Activated CD4-positive, CD25-positive, alpha-beta regulatory T cell treated with anti-CD3 and anti-CD28 coated beads, Interleukin-2, amount 50 U/mL, for 72 hours (primary cell): ENCODE measurements at places on chromosomes 12 and 14.
A peak's percentile ranks its signal among the peaks of the same experiment; 100 is the strongest.

GRCh38 chr14:40362856-40363255, 930.6 kb upstream of the FBXO33 start:
- no peak for DNase-seq

- no peak for DNase-seq
Observed at GRCh38 chr12:107457362-107457935, 228.2 kb upstream of the PWP1 start.

- DNase-seq: no peak
Observed at GRCh38 chr12:102618197-102618877, 138.0 kb upstream of the IGF1 start.

GRCh38 chr12:15688202-15688736, 100.9 kb downstream of the EPS8 start:
- no peak for DNase-seq

DNA sequence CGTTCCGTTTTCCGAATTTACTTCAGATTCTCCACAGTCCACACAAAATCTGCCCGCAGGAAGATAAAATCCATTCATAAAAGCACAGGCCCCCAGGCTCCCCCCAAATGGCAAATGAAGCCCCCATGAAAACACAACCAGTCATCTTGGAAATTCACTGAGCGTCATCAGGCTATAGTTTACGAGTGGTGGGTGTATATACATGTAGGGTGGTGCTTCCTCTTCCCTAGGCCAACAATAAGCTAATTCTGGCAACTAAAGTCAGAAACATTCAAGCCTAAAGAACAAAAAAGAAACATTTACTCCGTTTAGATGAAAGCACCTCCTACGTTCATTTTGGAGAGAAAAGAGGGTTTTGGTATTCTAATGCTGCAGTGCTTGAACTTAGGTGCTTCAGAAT, 5.8 kb downstream of the GPR68 start:
- no peak for DNase-seq

- no peak for DNase-seq
Observed at GRCh38 chr14:80055667-80056496, 155.4 kb downstream of the DIO2 start.

- DNase-seq: no peak
Observed at GRCh38 chr12:56271031-56271430, 4.3 kb downstream of the COQ10A start.

DNA sequence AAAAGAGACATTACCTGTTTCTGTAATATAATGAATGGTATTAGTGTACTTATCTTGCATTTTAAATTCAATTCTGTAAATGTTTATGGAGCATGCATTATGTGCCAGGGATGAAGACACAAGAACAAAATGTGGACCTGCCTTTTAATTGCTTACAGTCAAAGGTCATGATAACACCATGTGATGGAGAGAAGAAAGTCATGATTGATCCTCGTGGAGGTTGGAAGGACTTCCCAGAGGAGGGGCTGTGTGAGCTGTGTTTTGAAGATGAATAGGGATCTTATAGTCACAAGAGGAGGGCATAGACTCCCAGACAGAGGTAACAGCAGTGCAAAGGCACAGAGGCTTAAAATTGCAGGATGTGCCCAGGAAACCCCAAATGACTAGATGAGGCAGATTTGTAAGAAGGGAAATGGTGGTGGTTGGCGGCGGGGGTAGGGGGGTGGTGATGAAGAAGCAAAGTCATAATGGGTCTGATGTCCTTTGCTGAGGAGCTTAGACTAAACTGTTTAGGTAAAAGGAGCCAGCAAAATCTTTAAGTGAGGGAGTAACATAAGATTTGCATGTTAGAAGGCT, 151.5 kb downstream of the PRKCH start:
- DNase-seq: peak; percentile 61

GRCh38 chr14:78637489-78637888, 467.3 kb downstream of the NRXN3 start:
- no peak for DNase-seq

- DNase-seq: no peak
Observed at GRCh38 chr14:90319634-90320541, 11.9 kb downstream of the NRDE2 start.

- no peak for DNase-seq
Observed at GRCh38 chr14:54627219-54627539, 60.3 kb downstream of the SAMD4A start.

GRCh38 chr14:20799892-20800544, 2.6 kb downstream of the RNASE1 start:
- DNase-seq: no peak

DNA sequence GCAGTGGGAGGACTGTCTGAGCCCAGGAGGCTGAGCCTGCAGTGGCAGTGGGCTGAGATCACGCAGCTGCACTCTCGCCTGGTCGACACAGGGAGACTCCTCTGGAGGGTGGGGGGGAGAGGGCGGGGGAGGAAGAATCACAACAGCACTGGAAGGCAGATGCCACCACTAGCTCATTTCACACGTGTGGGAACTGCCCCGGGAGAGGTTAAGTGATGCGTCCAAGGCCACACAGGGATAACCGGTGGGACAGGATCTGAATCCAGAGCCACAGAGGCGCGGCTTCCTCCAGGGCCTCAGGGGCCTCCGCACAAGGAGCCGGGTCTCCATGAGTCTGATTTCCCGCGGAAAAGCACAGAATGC, 20.8 kb downstream of the STX2 start:
- DNase-seq: no peak
